ENCODE measurements at places on chromosomes 5 and 9.
A peak's percentile ranks its signal among the peaks of the same experiment; 100 is the strongest.

- DNase-seq = no peak
These were observed 43.6 kb upstream of the TRAF1 start for GRCh38 chr9:120970244-120970643.

GRCh38 chr5:147809830-147810666 lies 21.4 kb downstream of the SPINK1 start:
- no peak for DNase-seq

GRCh38 chr9:73183917-73184861 lies 32.5 kb downstream of the ANXA1 start:
- no peak for DNase-seq

DNA sequence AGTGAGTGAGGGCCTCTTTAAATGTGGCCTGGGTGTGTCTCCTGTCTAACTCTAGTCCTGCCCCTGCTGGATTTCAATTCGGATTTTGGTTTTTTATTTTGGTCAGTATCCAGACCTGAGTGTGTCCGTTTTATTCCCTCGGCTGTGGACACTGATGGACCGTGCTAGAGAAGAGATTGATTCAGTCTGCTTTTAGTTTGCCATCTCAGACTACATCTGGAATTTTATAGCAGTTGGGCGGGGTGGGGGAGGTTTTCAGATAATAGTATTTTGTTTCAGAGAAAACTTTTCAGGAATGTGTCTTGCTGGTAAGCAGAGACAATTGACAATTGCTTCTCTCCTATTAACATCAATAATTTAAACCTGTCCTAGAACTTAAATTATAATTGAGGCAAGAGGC lies 308.1 kb downstream of the ARHGAP26 start:
- DNase-seq = no peak

- no peak for DNase-seq
These were observed 187.0 kb downstream of the CACNA1B start for GRCh38 chr9:138064547-138064946.

GRCh38 chr9:125700791-125701190 lies 6.2 kb downstream of the MAPKAP1 start:
- peak; percentile 22 for DNase-seq

DNA sequence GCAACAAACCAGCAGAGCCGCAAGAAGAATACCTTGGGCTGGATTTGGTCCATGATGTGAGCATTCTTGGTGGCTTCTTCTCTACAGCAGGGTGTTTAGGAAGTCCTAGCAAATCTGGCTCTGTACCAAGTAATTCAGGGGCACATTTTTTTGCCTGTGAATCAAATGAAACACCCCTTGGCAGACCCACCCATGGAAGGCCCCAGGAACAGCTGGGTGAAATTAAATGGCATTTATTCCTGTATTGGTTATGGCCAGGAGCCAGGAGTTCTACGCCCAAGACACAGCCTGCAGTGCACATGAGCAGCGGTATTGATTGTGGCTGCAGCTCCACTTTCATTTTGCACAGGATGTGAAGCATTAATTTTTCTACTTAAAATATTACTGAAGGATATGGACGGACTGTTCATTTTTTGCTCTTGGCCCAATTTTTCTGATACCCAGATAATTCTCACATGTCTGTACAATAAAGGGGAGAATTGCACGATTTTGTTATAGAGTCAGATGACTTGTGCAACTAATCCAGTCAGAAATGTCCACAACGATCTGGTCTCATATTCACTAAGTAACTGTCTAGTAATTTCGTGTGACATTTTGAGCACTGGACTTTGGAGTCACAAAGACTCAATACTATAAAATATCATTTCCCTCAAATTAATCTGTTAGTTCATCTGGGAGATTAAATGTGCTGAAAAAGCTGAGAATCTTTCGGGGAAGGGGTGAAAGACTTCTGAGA lies 120.7 kb upstream of the APC start:
- DNase-seq = no peak

- no peak for DNase-seq
These were observed 172.2 kb downstream of the CCDC192 start for GRCh38 chr5:127875235-127876021.

- DNase-seq = no peak
These were observed 6.4 kb downstream of the CMBL start for GRCh38 chr5:10301266-10301665.
